CD4-positive, alpha-beta T cell (primary cell): ENCODE measurements at places on chromosomes 2 and 18. TPM values are rescaled to one million over a fixed set of nuclear protein-coding genes. Genes with fewer than 3 reads are reported as not detected.
A peak's percentile ranks its signal among the peaks of the same experiment; 100 is the strongest.

Gene SESTD1
- 10.2 TPM for total RNA-seq

Gene SPC25
- total RNA-seq, result not detected

Gene ANKRD30B
- total RNA-seq, result not detected

Gene NYAP2
- total RNA-seq, result not detected

Gene DQX1
- 0.22 TPM for total RNA-seq

Gene B3GNT2
- 47.7 TPM for total RNA-seq

Gene DNAH7
- not detected for total RNA-seq

Gene TUBA3E
- not detected for total RNA-seq

Gene CPO
- not detected for total RNA-seq

- H3K27ac ChIP-seq, result no peak overlapping the region
- peaks cover 4% of the 10 kb centered on the region for H3K27me3 ChIP-seq
- no peaks in the 10 kb centered on the region for H3K36me3 ChIP-seq
- H3K4me3 ChIP-seq, result no peak overlapping the region
These were observed 15.3 kb downstream of the UPP2 start for GRCh38 chr2:158116936-158117335.

DNA sequence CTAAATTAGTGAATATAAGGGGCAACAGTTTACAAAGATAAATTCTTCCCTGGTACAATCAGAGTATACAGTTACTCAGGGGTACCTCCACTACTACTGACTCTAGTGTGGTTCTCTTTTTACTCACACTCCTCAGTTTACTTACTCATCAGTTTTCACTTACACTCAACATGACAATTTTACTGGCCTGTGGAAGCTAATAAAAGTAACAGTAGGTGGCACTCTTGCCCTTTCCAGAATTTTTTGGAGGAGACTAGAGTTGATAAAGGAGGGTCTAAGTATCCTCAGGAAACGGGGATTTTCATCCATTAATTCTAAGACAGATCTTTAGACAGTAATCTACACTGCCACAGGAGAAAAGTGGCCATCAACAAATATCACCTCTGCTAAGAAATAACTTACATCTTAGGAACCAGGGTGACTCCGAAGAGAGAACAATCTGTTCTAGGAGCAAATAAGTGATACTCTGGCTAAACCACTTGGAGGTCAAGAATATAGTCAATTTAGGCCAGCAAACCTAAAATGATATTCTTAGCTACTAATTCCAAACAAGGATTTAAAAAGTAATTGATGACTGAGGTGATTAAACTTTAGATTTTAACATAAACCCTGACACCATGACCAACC is 61.3 kb downstream of the ATL2 start:
- H3K4me1 ChIP-seq, result no peaks in the 10 kb centered on the region
- no peaks in the 10 kb centered on the region for H3K27me3 ChIP-seq
- H3K36me3 ChIP-seq, result peaks cover 41% of the 10 kb centered on the region
- no peak overlapping the region for H3K27ac ChIP-seq

DNA sequence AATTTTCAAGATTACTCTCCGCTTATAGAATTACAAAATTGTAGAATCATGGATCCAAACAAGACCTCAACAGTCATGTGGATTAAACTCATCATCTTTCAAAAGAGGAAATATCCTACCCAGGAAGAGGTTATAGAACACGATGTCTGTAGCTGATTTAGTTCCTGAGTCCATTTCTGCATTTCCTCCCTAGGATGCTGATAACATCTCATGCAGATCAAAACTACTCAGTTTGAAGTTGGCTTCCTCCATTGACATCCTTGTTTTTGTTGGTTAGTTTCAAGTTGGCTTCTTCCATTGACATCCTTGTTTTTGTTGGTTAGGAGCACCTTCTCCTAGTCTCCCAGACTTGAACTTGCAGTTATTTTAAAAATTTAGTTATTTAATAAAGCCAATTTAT is 147.5 kb downstream of the PARD3B start:
- no peaks in the 10 kb centered on the region for H3K4me1 ChIP-seq
- H3K27ac ChIP-seq, result no peak overlapping the region
- H3K27me3 ChIP-seq, result no peaks in the 10 kb centered on the region
- H3K36me3 ChIP-seq, result no peaks in the 10 kb centered on the region

DNA sequence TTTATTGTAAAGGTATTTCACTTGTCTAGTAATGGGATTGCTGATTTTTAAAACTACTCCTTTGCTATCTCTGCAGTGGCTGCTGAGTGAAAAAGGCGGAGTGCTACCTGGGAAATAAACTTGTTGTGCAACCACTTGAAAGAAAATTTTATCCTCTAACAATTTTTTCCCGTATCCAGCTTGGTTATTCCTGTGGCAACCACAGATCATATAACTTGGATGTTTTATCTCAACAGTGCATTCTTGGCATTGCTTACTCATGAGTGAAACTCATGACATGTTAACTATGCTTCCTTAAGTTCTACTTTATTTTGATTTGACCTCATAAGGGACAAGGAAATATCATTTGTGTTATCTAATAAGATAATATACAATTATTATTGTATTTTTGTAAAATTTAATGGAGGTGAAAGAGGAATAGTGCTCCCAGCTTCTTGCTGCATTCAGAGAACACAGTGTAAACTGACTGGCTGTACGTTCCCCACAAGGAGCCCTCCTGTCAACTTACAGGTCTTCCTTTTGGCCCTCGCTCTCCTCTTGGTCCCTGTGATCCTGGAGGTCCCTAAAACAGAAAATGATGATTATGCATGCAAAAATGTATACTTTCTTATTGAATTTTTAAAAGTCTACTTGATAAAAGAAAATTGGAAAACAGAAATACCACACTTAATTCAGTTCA is 82.7 kb downstream of the COL5A2 start:
- no peak overlapping the region for H3K27ac ChIP-seq
- DNase-seq, result no peak
- no peaks in the 10 kb centered on the region for H3K36me3 ChIP-seq
- no peak overlapping the region for H3K4me3 ChIP-seq
- H3K4me1 ChIP-seq, result no peaks in the 10 kb centered on the region

DNA sequence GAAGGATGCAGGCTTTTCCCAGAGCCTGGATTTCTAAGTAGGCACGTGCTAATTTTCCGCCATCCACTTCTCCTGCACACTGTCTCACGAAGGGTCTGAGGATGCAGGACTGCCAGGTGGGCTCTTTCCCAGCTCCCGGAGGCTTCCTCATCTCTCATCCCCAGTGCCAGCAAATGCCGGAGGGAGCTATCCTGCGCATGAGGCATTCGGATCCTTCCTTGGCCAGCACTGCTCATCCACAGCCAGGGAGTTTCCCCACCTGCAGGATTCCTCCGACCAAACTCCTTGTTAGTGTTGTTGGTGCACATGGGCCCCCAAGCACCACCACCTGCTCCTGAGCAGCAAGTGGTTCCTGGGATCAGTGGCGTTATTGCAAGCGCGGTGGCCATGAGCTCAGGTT is 5.0 kb downstream of the CNDP1 start:
- H3K27me3 ChIP-seq, result peaks cover 6% of the 10 kb centered on the region
- no peak overlapping the region for H3K4me3 ChIP-seq
- H3K27ac ChIP-seq, result no peak overlapping the region
- no peak for DNase-seq

- H3K36me3 ChIP-seq, result no peaks in the 10 kb centered on the region
- DNase-seq, result no peak
- H3K4me3 ChIP-seq, result no peak overlapping the region
- H3K27me3 ChIP-seq, result no peaks in the 10 kb centered on the region
- H3K4me1 ChIP-seq, result no peaks in the 10 kb centered on the region
These were observed 49.7 kb upstream of the AGAP1 start for GRCh38 chr2:235444101-235444597.

DNA sequence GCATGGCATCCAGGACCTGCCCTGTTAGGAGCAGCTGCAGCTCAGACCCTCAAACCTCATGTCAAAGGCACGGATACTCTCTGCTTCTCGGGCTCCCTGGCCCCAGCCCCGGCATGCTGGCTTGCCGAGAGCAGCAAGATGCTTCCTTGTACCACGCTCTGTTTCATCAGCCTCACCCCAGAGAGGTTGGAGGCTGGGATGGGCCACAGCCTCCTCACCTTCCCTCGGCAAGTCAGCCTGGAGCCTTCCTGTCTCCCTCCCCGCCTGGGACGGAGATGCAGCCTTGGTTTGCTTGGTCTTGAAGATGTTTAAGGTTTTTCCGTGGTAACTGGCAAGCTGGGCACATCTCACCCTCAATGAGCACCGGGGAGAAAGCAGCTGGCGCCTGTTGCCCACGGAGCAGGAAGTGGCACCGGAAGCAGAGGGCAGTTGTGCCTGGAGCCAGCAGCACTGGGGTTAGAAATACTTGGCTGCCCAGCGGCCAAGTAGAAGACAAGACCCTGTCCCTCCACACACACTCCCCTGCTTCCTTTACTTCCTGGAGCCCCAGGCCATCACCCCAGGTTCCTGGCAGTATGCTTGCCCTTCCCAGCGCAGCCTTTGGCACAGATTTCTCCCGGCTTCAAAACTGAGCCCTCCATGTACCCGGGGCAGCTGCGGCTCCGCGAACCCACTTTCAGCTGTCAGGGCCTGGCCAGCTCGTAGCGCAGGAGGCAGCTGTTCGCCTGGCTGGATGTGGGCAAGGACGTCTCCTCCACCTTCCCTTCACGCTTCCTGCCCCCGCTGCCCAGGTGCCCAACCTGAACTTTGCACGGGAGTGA is 17.4 kb downstream of the FBLN7 start:
- H3K36me3 ChIP-seq, result no peaks in the 10 kb centered on the region
- no peak for DNase-seq
- no peaks in the 10 kb centered on the region for H3K27me3 ChIP-seq
- H3K4me1 ChIP-seq, result peaks cover 33% of the 10 kb centered on the region

DNA sequence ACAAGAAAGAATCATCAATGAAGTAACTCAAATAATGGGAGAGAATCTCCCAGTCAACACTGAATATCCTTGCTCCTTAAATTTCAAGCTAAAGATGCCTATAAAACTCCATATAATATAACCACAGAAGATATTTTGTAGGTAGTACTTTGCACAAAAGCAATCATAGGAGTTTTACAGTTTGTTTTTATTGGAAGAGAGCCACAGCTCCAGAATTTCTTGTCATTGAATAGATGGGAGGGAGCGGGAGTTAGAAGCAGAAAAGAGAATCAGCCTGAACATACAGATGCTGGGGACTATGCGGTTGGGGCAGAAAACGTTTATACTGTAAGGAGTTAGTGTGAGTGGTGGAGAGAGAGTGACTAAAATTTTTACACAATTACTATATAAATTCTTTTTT is 18.3 kb upstream of the SMAD4 start:
- no peaks in the 10 kb centered on the region for H3K27me3 ChIP-seq
- no peak overlapping the region for H3K27ac ChIP-seq
- no peak overlapping the region for H3K4me3 ChIP-seq
- H3K4me1 ChIP-seq, result no peaks in the 10 kb centered on the region

GRCh38 chr18:10822456-10822855 is 296.6 kb downstream of the NAPG start:
- H3K4me3 ChIP-seq, result no peak overlapping the region
- peaks cover 3% of the 10 kb centered on the region for H3K4me1 ChIP-seq
- H3K27me3 ChIP-seq, result peaks cover 3% of the 10 kb centered on the region
- H3K27ac ChIP-seq, result no peak overlapping the region
- no peak for DNase-seq

- no peaks in the 10 kb centered on the region for H3K36me3 ChIP-seq
- no peaks in the 10 kb centered on the region for H3K27me3 ChIP-seq
- H3K27ac ChIP-seq, result no peak overlapping the region
- DNase-seq, result no peak
These were observed 11.8 kb downstream of the NEU4 start for GRCh38 chr2:241820625-241821384.

GRCh38 chr2:166032361-166032760 is 78.8 kb upstream of the TTC21B start:
- no peak overlapping the region for H3K27ac ChIP-seq
- no peaks in the 10 kb centered on the region for H3K27me3 ChIP-seq
- no peak for DNase-seq
- no peaks in the 10 kb centered on the region for H3K36me3 ChIP-seq
- H3K4me3 ChIP-seq, result no peak overlapping the region

- no peaks in the 10 kb centered on the region for H3K4me1 ChIP-seq
- H3K27ac ChIP-seq, result no peak overlapping the region
- no peak for DNase-seq
- no peak overlapping the region for H3K4me3 ChIP-seq
- no peaks in the 10 kb centered on the region for H3K27me3 ChIP-seq
- H3K36me3 ChIP-seq, result no peaks in the 10 kb centered on the region
These were observed 306.2 kb downstream of the SETBP1 start for GRCh38 chr18:44986933-44987332.

GRCh38 chr18:47795434-47795814 is 135.0 kb downstream of the SMAD2 start:
- H3K4me1 ChIP-seq, result no peaks in the 10 kb centered on the region
- DNase-seq, result no peak
- H3K4me3 ChIP-seq, result no peak overlapping the region
- no peak overlapping the region for H3K27ac ChIP-seq

- H3K4me1 ChIP-seq, result no peaks in the 10 kb centered on the region
- no peaks in the 10 kb centered on the region for H3K27me3 ChIP-seq
- no peak overlapping the region for H3K27ac ChIP-seq
- H3K4me3 ChIP-seq, result no peak overlapping the region
These were observed 99.4 kb downstream of the MYOM1 start for GRCh38 chr18:3120356-3120755.

DNA sequence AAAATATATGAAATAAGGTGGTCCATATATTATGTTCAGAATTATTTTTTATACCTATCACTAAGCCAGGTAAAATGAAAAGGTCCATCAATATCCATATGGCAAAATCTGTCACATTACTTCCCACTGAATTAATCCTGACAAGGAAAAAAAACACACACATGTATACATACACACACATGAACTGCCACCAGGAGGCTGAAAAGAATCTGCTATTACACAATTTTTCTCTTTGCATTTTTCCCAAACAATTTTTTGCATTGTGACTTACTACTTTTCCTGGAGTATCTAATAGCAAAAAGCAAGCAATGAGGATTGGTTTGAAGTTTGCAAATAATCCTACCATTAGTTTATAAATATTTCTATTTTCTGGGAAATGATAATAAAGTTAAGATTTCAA is 128.2 kb upstream of the CD226 start:
- H3K36me3 ChIP-seq, result peaks cover 2% of the 10 kb centered on the region
- no peak overlapping the region for H3K27ac ChIP-seq
- no peak overlapping the region for H3K4me3 ChIP-seq
- H3K4me1 ChIP-seq, result no peaks in the 10 kb centered on the region
- no peak for DNase-seq

GRCh38 chr2:31996571-31997150 is 14.1 kb downstream of the MEMO1 start:
- H3K36me3 ChIP-seq, result no peaks in the 10 kb centered on the region
- no peaks in the 10 kb centered on the region for H3K27me3 ChIP-seq
- DNase-seq, result no peak
- H3K4me3 ChIP-seq, result no peak overlapping the region
- peaks cover 29% of the 10 kb centered on the region for H3K4me1 ChIP-seq
- H3K27ac ChIP-seq, result no peak overlapping the region

GRCh38 chr18:41790687-41791086 is 164.3 kb upstream of the PIK3C3 start:
- no peaks in the 10 kb centered on the region for H3K27me3 ChIP-seq
- H3K27ac ChIP-seq, result no peak overlapping the region
- DNase-seq, result no peak
- H3K4me3 ChIP-seq, result no peak overlapping the region
- no peaks in the 10 kb centered on the region for H3K4me1 ChIP-seq
- no peaks in the 10 kb centered on the region for H3K36me3 ChIP-seq

- no peaks in the 10 kb centered on the region for H3K4me1 ChIP-seq
- no peak overlapping the region for H3K4me3 ChIP-seq
- H3K36me3 ChIP-seq, result no peaks in the 10 kb centered on the region
- H3K27me3 ChIP-seq, result no peaks in the 10 kb centered on the region
- no peak overlapping the region for H3K27ac ChIP-seq
- peak; percentile 38 for DNase-seq
These were observed 57.1 kb downstream of the RMDN2 start for GRCh38 chr2:37982147-37982582.

- H3K4me3 ChIP-seq, result no peak overlapping the region
- H3K27me3 ChIP-seq, result no peaks in the 10 kb centered on the region
- no peaks in the 10 kb centered on the region for H3K4me1 ChIP-seq
- no peak for DNase-seq
- H3K27ac ChIP-seq, result no peak overlapping the region
- H3K36me3 ChIP-seq, result no peaks in the 10 kb centered on the region
These were observed 135.6 kb downstream of the GALNT14 start for GRCh38 chr2:31002537-31003150.
